K562 (cell line): ENCODE measurements at places on chromosomes 12 and 14. TPM values are rescaled to one million over a fixed set of nuclear protein-coding genes. Genes with fewer than 3 reads are reported as not detected.

The MGST1 gene
- total RNA-seq = 48.0 and 54.9 TPM in 2 replicates

DNA sequence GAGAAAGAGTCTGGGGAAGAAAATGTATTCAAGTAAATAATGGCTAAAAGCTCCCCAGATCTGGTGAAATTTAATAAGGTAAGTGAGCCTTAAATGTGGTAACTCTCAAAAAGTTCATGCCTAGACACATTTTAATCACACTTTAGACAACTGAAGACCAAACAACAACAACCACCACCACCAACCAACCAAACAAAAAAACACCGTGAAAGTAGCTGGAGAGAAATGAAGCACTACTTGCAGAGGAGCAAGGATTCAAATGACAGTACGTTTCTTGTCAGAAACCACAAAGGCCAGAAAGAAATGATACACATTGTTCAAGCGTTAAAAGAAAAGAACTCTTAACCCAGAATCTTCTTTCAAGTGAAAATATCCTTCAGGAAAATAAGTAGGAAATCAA lies 208.3 kb downstream of the MYRFL start:
- H3K36me3 ChIP-seq = no peaks in the 10 kb centered on the region
- no peaks in the 10 kb centered on the region for H3K4me1 ChIP-seq
- no peak overlapping the region for H3K27ac ChIP-seq
- H3K4me3 ChIP-seq = no peak overlapping the region

DNA sequence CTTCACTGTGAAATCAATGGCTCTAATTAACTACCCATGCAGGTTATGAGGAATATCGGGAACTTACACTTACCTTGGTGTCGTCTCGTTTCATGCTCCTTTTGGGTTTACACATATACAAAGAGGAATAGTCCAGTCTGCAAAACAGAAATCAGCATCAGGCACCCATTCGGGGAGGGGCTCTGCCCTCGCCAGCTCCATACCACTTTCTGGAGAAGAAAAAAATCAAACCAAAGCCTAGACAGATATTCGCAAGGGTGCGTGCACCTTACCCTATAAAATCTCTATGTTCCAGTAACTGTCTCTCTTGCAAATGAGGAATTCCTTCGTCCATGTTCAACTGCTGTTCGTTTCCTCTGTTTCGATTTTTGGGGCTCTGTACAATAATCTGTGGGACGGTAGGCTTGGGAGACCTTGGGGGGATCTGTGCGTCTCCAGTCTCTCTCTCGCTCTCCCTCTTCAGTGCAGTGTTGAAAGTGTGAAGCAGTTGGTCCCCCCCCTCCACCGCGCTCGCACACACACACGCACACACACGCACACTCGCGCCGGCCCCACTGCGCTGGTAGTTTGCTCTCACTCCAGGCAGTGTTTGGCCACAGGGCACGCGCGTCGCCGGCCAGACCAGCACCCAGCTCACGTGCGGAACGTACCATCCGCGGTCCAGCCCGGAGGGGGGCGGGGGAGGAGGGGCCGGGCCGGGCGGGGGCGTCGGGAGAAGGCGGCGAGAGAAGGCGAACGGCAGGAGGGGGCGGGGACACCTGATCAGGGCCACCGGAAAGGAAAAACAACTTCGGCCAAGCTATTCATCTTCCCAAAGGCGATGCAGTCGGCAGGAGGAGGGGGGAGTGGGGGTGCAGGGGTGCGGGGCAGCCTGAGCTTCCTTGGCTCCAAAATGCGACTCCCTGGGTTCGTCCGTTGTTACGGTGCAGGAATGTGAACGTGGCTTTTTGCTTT lies at the start of gene BHLHE41:
TSS of gene BHLHE41 (minus strand) at position 592 of the 954 bp plus-strand sequence. CDS start at position 334, 258 bp downstream.
- H3K27me3 ChIP-seq = peaks cover 46% of the 10 kb centered on the region
- no peaks in the 10 kb centered on the region for H3K36me3 ChIP-seq
- H3K27ac ChIP-seq = no peak within 1 kb of the TSS
- no peak for DNase-seq

- H3K27ac ChIP-seq = no peak overlapping the region
- no peaks in the 10 kb centered on the region for H3K4me1 ChIP-seq
- DNase-seq = no peak
- peaks cover 14% of the 10 kb centered on the region; the same call in 1 of the 2 replicates for H3K27me3 ChIP-seq
These were observed 51.9 kb upstream of the TSPAN11 start for GRCh38 chr12:30874455-30875321.

GRCh38 chr12:19332196-19332595 lies 107.1 kb upstream of the AEBP2 start:
- H3K27ac ChIP-seq = no peak overlapping the region
- no peaks in the 10 kb centered on the region for H3K27me3 ChIP-seq
- H3K4me3 ChIP-seq = no peak overlapping the region
- no peak for DNase-seq
- no peaks in the 10 kb centered on the region for H3K4me1 ChIP-seq
- H3K36me3 ChIP-seq = peaks cover 4% of the 10 kb centered on the region; the same call in 1 of the 3 replicates

The RIMBP2 gene
- not detected in 2 replicates for total RNA-seq

DNA sequence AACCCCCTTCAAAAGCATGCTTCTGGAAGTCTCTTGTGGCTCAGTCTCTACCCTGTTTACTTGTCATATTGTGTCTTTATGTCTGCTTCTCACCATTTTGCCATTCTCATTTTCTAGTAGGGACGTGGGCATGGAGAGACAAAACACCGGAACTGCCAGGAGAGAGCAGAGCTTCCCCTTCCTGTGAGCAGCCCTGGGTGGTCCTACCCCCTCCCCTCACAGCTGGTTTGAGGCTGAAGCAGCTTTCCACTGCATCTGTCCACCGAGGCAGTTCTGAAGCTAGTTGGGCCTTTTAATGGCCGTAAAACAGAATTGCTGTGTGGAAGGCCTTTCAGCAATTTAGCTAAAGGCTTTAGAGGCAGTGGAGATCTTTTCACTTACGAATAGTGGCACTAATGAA lies 77.0 kb downstream of the PELI2 start:
- no peaks in the 10 kb centered on the region for H3K36me3 ChIP-seq
- H3K4me1 ChIP-seq = no peaks in the 10 kb centered on the region; the same call in 1 of the 2 replicates
- no peak overlapping the region for H3K4me3 ChIP-seq
- DNase-seq = no peak
- H3K27ac ChIP-seq = no peak overlapping the region

DNA sequence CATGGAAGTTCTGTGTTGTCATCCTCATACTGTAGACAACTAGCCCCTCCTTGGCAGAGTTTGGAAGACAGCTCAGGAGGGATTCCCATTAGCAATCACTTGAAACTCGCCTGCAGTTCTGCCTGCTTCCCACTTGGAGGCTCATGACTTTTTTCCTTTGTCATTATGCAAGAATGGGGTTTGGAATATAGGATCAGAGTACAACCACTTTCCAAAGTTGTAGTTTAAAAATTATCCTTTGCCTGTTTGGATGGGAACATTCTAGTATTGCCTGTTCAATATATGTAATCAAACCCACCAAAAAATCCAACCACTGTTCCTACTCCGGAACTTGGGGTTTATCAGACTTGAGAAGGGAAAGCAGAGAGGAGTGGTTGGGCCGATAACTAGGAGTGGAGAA lies 2.1 kb upstream of the GPD1 start:
- peaks cover 41% of the 10 kb centered on the region for H3K36me3 ChIP-seq
- H3K27me3 ChIP-seq = no peaks in the 10 kb centered on the region
- no peak overlapping the region for H3K27ac ChIP-seq
- no peak overlapping the region for H3K4me3 ChIP-seq

DNA sequence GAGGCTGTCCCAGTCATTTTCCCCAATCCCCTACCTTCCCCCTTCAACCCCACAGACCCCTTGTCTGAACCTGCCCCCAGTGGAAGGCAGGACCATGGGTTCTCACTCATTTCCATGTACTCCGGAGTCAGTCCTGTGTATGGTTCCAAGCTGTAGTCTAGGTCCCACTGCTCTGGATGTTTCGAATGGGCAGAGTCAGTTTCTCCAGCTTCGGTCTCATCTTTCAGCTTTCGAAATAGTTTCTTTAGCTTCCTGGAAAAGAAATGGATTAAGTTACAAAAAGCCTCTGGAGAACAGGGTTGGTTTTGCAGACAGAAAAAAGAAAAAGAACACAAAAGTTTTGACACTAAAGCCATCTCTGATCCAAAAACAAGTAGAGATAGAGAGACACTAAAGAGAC lies 167.5 kb downstream of the NTF3 start:
- DNase-seq = no peak
- no peaks in the 10 kb centered on the region for H3K27me3 ChIP-seq
- no peaks in the 10 kb centered on the region for H3K36me3 ChIP-seq
- H3K4me3 ChIP-seq = no peak overlapping the region

The DLK1 gene
- total RNA-seq = 44.2 and 48.3 TPM in 2 replicates

GRCh38 chr14:104894331-104895206 lies 29.5 kb downstream of the CEP170B start:
- H3K36me3 ChIP-seq = no peaks in the 10 kb centered on the region
- H3K27ac ChIP-seq = no peak overlapping the region
- DNase-seq = no peak
- H3K27me3 ChIP-seq = peaks cover 6% of the 10 kb centered on the region; the same call in 1 of the 2 replicates
- no peak overlapping the region for H3K4me3 ChIP-seq

- no peaks in the 10 kb centered on the region for H3K27me3 ChIP-seq
- no peaks in the 10 kb centered on the region for H3K4me1 ChIP-seq
These were observed 171.3 kb downstream of the TMTC2 start for GRCh38 chr12:82857911-82858533.

The MGP gene
- total RNA-seq = 0.96 and 1.2 TPM in 2 replicates

The ZC3H10 gene
- total RNA-seq = 3.3 and 4.1 TPM in 2 replicates

- peaks cover 8% of the 10 kb centered on the region; the same call in 1 of the 2 replicates for H3K27me3 ChIP-seq
- no peaks in the 10 kb centered on the region for H3K36me3 ChIP-seq
- H3K4me3 ChIP-seq = no peak overlapping the region
- DNase-seq = no peak
- H3K4me1 ChIP-seq = no peaks in the 10 kb centered on the region
These were observed 179.1 kb downstream of the KIF26A start for GRCh38 chr14:104317492-104317805.

DNA sequence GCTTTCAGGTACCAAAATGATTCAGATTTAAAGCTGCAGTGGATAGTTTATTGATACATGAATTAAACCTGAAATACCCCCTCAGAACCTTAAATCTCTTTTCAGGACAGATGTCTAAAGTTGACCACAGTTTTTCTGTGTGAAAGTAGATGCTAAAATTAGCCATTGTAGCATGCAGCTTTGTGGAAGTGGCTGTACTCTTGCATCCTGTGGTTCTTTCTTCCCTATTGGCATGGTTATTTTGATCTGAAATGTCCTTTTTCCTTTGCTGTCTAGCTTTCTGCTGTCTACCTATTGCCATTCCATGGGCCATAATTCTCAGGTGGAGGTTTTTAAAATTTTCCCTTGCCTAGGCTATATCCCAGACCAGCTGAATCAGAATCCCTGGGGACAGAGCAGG lies 455.6 kb downstream of the ZFP36L1 start:
- no peak overlapping the region for H3K27ac ChIP-seq
- H3K27me3 ChIP-seq = no peaks in the 10 kb centered on the region
- no peaks in the 10 kb centered on the region for H3K36me3 ChIP-seq
- H3K4me3 ChIP-seq = no peak overlapping the region

The SPX gene
- 0.11 TPM in 2 replicates for total RNA-seq

DNA sequence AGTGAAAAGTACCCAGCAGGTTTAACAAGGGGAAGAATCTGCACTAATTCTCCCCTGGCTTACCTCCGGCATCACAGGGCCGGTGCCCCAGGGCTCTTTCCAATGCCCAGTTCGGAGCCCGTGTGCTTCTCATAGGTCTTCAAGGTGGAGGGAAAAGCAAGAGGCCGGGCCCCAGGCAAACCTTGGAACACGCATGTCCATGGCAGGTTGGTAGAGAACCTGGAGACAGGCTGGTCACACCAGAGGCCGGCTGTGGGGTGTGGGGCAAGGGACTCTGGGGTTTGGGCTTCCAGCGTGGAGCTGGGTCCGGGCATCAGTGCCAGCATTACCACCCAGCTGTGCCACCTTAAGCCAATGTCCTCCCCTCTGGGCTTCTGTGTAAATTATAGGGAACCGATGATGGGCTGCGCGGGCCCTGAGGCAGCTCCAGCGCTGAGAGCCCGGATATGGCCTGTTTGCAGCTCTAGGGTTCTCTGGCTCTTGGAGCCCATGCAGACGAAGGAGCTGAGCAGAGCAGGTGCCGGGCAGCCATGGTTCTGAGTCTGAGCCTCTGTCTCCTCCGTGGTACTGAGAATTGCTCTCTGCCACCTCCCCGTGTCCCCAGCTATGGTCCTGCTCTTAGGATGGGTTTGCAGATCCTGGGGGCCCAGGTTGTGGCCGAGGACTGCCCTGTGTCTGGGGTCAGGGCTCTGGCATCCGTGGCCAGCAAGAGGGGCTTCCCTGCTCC lies 197.0 kb upstream of the C14orf180 start:
- H3K27ac ChIP-seq = no peak overlapping the region
- H3K27me3 ChIP-seq = no peaks in the 10 kb centered on the region
- no peak for DNase-seq
- H3K4me1 ChIP-seq = no peaks in the 10 kb centered on the region
- H3K36me3 ChIP-seq = no peaks in the 10 kb centered on the region

GRCh38 chr12:71685312-71685906 lies 473 bp upstream of the TMEM19 start:
- H3K27me3 ChIP-seq = no peaks in the 10 kb centered on the region
- DNase-seq = no peak
